Stimulated activated naive CD8-positive, alpha-beta T cell treated with anti-CD3 and anti-CD28 coated beads, Interleukin-15, Interleukin-2, amounts not matched to agents 100 U/mL and 50 U/mL, for 24 hours (primary cell): ENCODE measurements at places on chromosomes 16 and 17.

DNA sequence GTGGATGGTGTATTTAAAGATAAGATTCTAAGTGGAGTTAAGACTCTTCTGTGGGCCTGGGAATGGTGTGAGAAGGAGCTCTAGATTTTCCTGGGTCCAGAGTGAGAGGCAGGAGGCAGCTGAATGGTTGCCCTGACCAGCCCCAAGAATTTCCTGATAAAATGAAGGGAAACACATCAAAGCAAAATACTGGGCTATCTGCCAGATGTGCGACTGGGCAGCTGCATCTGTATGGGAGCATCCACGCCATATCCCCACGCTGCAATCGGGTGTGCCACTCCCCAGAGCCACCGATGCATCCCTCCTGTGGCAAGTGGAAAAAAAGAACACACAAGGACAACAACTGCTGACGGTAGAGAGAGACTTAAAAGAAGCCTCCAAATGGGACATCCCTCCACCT lies 84.3 kb upstream of the COX10 start:
- DNase-seq: no peak

GRCh38 chr17:83071966-83072562 lies 7.3 kb upstream of the METRNL start:
- DNase-seq: no peak

- no peak for DNase-seq
Measured at GRCh38 chr17:70130289-70130688, 39.0 kb upstream of the KCNJ2 start.

- no peak for DNase-seq
Measured at GRCh38 chr17:65020284-65020683, 36.3 kb downstream of the GNA13 start.

- DNase-seq: peak; percentile 53
Measured at GRCh38 chr17:66466840-66467367, 164.5 kb downstream of the PRKCA start.

DNA sequence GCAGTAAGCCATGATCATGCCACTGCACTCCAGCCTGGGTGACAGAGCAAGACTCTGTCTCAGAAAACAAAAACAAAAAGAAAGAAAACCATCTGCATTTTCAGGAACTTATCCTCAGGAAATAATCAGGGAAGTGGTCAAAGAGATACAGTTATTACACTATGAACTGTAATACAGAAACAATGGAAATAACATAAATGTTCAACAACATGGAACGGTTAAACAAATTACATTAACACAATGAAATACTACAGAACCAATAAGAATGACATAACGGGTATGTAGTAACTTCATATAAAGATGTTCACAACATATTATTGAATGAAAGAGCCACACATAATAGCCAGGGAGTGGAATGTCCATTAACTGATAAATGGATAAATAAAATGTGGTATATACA lies 6.7 kb downstream of the BBS2 start:
- no peak for DNase-seq

DNA sequence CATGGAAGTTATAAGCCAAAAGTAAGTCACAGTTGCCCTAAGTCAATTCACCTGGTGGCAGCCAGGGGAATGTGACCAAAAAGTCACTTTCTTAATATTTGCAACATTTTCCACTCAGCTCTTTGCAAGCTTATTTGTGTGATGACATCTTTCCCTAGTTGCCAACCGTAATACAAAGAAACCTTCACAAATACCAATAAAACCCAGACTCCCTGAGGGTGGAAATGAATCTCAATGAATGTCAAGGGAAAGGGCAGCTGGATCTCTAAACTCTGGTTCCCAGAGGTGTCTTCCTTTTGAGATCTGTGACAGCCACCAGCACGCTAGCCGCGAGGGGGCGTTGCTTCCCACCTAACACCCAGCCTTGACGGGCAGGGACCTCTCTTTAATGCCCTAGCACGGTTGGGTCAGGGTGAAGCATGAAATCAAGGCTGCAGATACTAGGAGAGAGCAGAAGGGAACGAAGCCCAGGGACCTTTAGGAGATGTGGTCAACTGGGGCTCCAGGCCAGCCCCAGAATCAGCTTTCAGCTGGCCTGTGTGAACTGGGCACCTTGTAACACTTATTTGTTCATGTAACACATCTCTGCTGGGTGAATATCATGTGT lies 82.2 kb downstream of the CMC2 start:
- peak; percentile 69 for DNase-seq

DNA sequence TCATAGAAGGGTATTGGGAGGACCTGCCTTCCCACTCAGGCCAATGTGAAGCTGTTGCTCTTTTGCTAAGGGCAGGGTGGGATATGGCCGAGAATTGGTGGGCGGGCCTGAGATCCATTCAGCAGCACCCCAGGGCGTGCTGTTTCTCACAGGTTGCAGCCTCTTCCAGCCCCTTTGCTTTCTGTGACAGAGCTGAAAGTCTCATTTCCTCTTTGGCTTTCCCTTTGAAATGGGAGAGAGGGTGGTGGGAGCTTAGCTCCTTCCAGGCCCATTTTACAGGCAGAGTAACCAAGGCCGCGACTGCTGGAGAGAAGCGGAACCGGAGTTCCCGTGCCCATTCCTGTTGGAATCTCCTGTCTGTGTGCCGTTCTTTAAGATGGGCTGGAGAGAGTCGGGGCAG lies 183.0 kb downstream of the RAB11FIP4 start:
- no peak for DNase-seq

- peak; percentile 55 for DNase-seq
Measured at GRCh38 chr17:47785538-47786123, 36.0 kb downstream of the OSBPL7 start.

- DNase-seq: no peak
Measured at GRCh38 chr17:81110488-81111040, 54.7 kb upstream of the PVALEF start.

GRCh38 chr17:32523017-32523680 lies 36.4 kb downstream of the CDK5R1 start:
- peak; percentile 65 for DNase-seq

DNA sequence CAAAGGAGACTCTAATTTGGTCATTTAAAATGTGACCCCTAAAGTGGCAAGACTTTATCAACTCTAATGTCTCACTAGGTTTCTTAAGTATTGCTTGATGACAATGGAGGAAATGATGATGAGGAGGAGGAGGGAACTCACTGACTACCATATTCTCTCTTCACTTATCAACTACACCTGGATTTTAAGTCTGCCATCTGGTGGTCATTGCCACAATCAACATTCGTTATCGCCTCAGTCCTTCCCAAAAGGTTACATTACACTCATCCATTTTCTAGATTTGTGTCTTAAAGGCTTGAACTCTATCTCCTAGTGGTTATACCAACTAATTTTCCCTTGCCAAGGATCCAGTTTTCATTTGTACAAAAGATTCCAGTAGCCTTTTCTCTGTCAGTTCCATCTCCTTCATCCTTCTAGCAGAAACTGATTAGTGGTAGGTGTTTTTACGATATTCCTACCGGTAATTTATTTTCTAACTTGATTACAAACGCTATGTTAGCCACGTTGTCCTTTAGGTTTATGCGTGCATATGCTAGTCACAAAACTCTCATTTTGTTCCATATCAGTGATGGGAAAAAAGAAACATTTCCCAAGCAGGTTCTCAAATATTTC lies 114.6 kb upstream of the NOG start:
- DNase-seq: peak; percentile 8

DNA sequence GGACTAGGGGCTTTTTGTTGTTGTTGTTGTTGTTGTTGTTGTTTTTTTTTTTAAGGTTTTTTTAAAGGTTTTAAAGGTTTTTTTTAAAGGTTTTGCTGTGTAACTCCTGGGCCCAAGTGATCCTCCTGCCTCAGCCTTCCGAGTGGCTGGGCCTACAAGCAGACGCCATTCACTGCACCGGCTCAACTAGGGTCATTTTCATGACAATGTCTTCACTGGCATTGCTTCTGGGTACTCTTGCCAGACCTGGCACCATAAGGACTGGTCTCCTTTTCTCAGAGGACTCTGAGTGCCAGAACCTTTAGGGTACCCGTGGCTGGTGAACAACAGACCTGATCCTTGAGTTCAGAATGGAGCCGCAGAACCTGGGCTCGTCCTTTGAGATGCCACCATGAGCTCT lies 20.4 kb downstream of the POLR3E start:
- no peak for DNase-seq

DNA sequence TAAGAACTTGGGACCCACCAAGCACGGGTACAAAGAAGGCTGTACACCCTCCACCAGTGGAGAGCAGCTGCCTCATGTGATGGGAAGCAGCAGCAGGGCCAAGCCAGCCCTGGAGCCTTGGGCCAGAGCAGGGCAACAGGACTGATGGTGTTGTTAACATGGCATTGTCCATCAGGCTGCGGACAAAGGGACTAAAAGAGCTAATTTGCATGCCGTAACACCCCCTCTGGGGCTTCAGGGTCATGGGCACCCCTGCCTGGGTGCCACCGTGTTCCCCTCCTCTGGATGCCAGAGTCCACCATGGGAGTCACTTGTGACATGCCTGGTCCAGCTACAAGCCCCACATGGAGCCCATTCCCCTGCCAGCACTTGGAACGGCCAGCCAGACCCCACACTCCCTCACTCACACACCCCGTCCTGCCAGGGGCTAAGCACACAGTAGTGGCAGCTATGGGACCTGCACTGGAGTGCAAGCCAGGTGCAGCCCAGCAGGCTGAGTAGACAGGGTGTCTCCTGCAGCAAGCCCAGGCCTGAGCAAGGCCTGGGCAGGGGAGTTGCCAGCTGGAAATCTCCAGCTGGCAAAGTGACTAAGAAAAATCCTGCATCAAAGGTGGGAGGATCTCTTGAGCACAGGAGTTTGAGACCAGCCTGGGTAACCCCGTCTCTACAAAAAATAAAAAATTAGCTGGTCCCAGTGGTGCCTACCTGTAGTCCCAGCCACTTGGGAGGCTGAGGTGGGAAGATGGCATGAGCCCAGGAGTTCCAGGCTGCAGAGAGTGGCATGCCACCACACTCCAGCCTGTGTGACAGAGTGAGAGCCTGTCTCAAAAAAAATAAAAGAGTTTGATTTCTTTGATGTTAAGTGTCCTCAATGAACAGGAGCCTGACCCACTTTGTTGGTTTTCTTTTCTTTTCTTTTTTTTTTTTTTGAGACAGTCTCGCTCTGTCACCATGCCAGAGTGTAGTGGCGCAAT lies 33.7 kb downstream of the NOL11 start:
- DNase-seq: no peak

- no peak for DNase-seq
Measured at GRCh38 chr16:66265048-66265415, 101.5 kb upstream of the CDH5 start.

DNA sequence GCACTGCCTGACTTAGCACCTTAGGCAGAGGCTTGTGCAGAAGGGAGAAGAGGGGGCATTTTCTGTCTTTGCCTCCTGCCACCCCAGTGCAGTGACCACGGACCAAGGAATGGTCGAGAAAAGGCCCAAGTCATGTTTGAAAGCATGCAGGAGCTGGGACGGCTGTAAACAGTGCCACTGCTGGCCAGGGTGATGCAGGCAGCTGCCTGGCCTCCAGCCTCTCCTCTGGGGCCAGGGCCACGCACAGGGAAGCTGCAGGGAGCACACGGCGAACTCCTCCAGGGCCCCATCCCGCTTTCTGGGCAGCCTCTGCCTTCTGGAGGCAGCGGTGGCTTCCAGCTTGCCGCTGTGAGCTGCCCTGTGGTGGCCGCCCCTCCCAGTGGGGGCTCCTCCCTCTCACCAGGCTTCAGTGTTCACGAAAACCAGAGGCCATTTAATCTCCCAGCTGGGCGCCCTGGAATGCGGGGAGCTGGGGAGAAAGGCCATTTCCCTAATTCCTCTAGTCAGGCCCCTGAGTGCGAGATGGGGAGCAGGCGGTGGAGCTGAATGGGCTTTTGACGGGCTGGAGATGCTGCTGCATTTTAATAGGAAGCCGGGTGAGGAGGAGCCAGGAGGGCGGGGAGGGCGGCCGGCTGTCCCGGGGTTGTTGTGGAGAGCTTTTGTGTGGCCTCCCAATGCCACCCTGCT lies 28.7 kb upstream of the DNAI2 start:
- DNase-seq: no peak

GRCh38 chr17:74176546-74177001 lies 26.9 kb upstream of the RPL38 start:
- peak; percentile 54 for DNase-seq

DNA sequence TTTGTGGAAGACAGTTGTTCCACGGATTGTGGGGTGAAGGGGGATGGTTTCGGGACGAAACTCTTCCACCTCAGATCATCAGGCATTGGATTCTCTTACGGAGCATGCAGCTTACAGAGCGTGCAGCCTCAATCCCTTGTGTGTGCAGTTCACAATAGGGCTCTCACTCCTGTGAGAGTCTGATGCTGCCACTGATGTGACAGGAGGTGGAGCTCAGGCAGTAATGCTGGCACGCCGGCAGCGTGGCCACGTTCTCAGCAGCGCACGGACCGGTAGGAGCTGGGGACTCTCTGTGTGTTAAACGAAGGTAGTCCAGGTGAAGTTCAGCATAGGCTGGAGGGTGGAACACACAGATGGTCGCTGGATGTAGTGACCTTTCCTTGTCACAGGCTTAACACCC lies 37.8 kb downstream of the SEC14L1 start:
- no peak for DNase-seq

- DNase-seq: no peak
Measured at GRCh38 chr17:34006126-34006525, 249.0 kb upstream of the CCL2 start.

DNA sequence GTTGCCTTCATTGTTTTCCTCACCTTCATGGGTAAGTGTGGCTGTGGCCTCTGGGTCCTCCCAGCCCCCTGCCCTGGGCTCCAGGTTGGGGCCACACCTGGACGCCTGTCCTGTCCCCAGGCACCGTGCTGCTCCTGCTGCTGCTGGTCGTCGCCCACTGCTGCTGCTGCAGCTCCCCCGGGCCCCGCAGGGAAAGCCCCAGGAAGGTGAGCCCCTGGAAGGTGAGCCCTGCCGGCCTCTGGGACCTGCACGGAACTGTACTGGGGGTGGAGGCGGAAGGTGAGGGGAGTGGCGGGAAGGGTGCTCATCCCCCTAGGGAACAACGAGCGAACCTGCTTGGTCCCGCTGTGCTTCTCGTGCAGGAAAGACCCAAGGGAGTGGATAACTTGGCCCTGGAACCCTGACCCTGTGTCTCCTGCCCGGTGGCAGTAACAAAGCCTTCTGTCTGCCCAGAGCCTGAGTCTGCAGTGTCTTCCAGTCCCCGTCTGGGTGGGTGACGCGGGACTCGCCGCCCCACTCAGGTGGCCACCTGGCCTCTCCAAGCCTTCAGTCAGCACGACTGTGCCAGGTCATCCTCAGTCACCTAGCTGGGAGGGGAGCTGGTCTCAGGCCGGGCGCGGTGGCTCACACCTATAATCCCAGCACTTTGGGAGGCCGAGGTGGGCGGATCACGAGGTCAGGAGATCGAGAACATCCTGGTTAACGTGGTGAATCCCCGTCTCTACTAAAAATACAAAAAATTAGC lies 831 bp downstream of the SMIM22 start:
- DNase-seq: no peak

GRCh38 chr17:57517273-57517631 lies 227.8 kb downstream of the CCDC182 start:
- no peak for DNase-seq

DNA sequence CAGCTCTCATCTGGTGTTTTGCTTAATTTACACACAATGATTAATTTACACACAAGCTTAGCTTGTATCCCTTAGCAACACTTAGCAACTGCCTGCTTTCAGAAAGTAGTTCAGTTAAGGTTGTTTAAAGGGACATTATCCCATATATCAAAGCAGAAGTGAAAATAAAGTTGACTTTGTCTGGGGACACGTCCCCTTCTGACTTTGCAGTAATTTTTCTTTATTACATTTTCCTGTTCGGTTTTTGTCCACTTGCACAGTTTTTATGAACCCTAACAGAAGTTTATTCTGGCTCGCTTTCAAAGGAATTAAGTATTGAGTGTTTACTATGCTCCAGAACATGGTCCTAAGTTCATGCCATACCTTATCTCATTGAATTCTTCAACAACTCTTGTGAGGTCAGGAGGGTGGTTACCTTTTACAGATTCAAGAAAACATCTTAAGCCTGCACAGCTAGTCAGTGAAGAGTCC lies 41.5 kb downstream of the ARHGAP44 start:
- DNase-seq: no peak
